Activated T-cell treated with anti-CD3 and anti-CD28 coated beads, Interleukin-2, amount 50 U/mL, for 48 hours (primary cell): ENCODE measurements at places on chromosomes 16 and 17.
A peak's percentile ranks its signal among the peaks of the same experiment; 100 is the strongest.

DNA sequence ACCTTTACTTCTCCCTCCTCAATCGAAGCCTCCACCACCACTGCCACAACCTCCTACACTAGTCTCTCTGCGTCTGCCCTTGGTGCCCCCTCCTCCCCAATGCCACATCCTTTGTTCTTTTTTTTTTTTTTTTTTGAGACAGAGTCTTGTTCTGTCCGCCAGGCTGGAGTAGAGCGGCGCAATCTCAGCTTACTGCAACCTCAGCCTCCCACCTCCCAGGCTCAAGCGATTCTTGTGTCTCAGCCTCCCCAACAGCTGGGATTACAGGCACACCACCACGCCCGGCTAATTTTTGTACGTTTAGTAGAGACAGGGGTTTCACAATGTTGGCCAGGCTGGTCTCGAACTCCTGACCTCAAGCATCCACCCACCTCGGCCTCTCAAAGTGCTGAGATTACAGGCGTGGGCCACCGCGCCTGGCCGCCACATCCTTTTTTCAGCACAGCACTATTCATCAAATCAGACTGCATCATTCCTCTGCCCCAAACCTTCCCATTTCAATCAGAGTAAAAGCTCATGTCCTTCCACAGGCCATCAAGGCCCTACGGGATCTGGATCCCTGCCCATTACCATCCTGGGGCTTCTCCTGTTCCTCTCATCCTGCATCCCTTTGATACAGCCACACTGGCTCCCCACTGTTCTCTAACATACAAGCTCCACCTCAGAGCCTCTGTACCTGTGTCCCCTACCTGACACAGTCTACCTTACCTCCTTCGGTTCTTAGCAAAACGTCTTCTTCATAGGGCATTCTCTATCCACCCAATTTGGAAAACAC is 2.0 kb downstream of the KLHL11 start:
- peak; percentile 73 for DNase-seq

GRCh38 chr17:59712862-59713261 is 5.4 kb downstream of the VMP1 start:
- no peak for DNase-seq

GRCh38 chr17:68440526-68440925 is 16.8 kb downstream of the WIPI1 start:
- DNase-seq = no peak

DNA sequence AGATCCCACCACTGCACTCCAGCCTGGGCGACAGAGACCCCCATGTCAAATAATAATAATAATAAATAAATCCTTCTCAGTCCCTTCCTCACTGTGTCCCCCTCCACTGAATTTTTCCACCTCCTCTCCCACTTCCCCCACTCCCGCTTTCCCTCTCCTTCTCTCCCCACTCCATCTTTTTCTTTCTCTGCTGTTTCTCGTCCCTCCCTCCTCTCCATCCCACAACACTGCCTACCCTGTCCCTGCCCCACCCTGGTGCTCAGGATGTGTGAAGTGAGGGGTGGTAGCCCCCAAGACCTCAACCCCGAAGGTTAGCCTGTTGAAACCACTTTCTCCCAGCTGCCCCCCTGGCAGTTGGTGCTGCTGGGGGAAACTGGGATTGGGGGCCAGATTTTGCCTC is 34.4 kb upstream of the STH start:
- no peak for DNase-seq

GRCh38 chr16:80085606-80086005 is 455.2 kb upstream of the DYNLRB2 start:
- no peak for DNase-seq

- no peak for DNase-seq
These were observed 35.5 kb upstream of the PVALEF start for GRCh38 chr17:81129711-81130367.

DNA sequence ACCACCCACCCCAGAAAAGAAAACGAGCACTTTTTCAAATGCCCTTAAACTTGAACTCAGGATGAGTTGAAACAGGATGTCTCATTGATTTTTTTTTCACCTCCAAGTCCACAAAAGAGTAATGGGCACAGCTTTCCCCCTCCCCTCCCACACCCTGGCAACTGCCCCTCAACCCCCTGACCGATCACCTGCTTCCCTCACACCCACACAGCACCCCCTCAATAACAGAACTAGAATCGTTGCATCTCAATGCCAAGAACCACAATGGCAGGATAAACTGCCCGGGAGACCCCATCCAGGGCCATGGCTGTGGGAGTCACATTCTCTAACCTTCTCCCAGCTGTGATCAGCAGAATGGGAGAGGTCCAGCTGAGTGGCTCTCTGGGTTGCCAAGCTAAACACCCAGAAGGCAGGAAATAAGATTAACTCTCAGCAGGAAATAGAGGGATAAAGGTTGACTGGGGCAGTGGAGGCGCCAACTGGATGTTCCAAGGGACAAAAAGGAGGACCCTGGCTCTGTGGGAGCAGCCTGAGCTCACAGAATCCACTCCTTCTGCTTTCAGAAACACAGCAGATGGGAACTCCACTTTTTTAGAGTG is 128.0 kb upstream of the SDK2 start:
- DNase-seq = no peak

DNA sequence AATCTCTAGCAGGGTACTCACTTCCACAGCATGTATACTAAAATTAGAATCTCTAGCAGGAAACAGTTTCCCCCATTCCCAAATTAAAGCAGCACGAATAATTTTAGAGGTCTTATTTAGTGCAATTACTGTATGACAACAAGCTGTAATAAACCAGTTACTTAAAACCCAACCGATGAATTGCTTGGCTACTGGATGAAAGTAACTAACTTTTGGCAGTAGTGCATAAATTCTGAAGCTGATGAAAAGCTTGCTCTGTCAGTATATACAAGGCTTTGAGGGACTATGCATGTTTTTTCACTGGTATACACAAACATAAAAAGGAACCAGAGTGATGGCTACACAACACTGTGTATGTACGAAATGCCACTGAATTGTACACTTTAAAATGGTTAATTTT is 89.4 kb downstream of the CFDP1 start:
- DNase-seq = no peak

- DNase-seq = no peak
These were observed 43.4 kb downstream of the MFSD11 start for GRCh38 chr17:76781056-76781982.

DNA sequence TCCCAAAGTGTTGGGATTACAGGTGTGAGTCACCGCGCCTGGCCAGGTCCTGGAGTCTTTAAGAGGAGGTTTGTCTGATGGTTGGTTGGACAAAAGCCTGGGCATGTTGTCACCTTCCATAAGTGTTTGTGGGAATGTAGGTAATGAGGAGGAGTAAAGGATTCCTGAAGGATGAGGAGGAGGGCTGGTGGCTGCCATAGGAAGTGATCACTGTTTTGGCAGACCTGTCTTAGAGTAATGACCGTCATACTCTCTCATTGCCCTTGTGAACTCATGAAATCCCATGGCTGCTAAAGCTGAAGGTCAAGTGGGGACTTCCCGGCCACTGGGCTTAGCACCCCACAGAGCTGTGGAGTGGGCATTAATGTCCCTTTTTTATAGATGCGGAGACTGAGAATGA is 40.5 kb downstream of the TENT4B start:
- DNase-seq = no peak

DNA sequence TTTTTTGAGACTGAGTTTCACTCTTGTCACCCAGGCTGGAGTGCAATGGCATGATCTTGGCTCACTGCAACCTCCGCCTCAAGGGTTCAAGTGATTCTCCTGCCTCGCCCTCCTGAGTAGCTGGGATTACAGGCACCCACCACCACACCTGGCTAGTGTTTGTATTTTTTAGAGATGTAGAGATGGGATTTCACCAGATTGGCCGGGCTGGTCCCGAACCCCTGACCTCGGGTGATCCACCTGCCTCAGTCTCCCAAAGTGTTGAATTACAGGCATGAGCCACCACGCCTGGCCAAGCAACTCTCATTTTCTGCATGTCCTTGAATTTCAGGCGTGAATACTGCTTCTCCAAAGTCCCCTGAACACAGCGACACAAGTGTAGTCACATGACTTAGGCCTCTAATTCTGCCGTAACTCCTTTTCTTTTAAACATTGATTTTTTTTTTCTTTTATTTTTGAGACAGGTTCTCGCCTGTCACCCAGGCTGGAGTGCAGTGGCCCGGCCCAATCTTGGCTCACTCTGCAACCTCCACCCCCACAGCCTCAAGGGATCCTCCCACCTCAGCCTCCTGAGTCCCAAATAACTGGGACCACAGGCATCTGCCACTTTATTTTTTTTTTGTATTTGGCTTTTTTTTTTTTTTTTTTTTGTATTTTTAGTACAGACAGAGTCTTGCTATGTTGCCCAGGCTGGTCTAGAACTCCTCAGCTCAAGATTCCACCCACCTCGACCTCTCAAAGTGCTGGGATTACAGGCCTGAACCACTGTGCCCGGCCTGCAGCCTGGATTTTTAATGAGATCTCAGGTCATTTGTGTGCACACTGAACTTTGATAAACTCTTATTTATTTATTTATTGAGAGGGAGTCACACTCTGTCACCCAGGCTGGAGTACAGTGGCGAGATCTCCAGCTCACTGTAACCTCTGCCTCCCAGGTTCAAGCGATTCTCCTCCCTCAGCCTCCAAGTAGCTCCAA is 124.6 kb downstream of the KCNJ18 start:
- no peak for DNase-seq

DNA sequence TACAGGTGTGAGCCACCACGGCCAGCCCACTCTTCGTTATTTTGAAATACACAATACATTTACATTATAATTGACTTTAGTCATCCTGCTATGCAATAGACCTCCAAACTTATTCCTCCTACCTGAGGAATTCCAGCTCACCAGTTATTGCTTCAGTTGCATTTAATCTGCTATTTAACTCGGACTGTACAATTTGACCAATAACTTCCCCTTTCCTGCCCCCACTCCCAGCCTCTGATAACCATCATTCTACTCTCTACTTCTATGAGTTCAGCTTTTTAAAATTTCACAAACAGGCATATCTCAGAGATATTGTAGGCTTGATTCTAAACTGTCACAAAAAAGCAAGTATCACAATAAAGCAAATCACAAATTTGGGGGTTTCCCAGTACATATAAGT is 157.0 kb downstream of the COPRS start:
- no peak for DNase-seq

- DNase-seq = no peak
These were observed 16.9 kb downstream of the CLEC16A start for GRCh38 chr16:10961231-10961630.

GRCh38 chr17:60168654-60169053 is 18.9 kb downstream of the CA4 start:
- no peak for DNase-seq

DNA sequence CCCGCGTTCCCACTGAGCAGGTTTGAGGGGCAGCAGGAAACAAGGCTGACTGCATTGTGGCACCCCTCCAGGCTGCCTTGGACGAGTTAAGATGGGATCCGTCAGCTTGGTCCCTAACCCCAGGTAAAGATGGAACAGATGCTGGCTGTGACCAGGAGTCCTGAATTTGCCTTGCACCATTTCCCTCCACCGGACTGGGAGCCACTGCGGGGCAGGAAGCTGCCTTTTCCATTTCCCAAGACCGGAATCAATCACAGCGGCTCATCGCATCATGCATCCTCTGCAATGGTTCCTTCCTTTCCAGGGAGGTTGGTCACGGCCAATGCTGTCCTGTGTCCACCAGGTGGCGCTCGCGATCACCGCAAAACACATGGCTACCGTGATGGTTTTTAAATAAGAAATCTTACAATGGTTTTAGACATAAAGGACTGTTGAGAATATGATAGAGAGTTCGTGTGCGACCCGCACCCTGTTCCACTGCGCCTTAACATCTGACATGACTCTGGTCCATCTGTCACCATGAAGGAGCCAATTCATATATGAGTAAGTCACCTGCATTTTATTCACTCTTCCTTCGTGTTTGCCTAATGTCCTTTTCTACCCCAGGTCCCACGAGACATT is 6.8 kb upstream of the MEAK7 start:
- DNase-seq = peak; percentile 95

GRCh38 chr16:65274566-65274965 is 152.7 kb upstream of the CDH11 start:
- DNase-seq = no peak

DNA sequence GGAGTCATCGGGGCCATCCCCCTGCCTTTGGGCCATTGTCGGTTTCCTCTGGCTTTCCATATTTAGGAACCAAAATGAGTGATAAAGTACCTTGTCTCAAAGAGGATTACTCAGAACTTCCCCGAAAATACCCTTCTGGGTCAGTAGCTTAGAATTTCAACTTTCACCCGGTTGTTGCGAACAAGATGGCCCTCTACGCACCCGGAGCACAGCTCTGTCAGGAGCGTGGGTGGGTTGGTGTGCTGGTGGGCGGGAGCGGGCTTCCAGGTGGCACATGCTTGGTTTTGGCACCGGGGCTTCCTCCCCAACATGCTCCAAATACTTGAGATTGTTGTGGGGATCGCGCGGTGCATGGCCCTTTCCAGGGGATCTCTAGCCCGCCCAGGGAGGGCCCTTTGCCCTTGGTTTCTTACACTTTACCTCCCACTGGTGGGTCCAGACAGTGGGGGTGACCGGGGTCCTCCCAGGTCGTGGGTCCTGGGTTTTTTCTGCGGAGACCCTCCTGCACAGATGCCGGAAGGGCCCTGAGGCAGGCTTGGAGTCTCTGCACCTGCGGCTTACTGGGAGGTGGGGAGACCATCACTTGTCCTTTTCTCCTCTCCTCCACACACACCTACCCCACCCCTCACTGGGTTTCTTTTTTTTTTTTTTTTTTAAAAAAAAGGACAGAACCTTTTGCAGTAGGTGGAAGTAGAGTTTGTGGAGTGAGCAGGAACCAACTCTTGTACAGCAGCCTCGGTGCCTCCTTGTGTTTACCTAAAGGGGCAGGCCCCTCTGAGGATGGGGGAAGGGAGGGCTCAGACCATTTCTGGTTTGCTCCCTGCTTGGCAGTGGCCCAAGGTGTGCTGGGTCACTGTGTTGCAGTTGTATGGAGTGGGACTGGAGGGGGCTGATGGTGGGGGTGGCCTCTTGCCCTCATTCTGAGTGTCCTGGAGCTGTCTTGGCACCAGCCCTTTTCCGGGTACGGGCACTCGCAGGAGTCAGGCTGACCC is 142.1 kb downstream of the SEC14L1 start:
- peak; percentile 47 for DNase-seq

DNA sequence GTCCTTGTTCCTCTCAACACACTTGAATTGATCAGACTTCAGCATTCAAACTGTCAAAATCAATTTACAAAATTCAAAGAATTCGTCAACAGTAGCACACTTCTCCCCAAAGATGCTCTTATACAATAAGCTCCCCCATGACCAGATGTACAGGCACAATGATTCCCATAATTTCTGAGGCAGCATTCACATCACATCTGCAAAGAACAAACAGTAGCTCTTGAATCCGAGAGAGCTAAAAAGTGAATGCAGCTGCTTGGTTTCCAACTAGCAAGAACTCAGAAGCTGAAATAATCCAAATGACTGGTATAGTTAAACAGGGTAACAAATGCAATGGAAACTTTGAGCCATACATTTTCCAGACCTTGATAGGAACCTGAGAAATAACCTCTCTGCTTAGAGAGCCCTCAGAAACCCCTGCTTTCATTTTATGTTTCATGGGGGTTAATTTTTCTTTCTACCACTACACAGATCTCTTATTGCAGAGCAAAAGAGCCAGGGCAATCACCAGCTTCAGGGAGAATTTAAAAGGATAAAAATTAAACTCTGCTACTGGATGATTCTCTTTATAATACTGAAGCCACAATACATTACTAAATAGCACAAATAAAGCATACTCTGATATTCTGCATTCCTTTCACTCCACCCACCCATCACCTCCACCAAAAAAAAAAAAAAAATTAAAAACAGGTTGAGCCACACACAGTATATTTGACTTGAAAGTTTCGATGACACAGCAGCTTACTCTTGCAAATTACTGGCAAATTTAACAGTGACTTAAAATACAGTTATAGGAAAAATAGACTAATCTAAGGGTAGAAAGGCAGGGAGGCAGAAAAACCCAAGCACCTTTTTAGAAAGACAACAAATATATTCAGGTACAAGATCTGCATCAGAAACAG is 23.1 kb upstream of the TMEM97 start:
- DNase-seq = no peak
